ENCODE measurements at places on chromosomes 7 and 10.

DNA sequence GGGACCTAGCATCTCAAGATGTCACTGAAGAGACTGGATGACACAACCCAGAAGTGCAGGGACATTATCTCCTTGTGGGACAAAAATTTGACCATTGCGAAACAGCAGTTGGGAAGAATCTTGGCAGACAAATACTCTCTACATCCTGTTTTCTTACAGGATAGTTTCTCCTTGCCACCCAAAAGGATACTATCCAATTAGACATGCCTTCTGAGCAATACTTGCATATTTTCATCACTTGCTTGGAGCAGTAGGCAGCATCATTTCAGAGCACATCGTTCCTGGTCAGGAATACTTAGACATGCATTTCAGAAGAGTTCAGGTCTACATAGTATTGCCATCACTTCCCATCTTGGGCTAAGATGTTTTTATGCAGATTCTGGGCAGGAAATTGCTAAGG lies 56.8 kb downstream of the FAS start:
- no peak for DNase-seq
- no peaks in the 10 kb centered on the region for H3K4me1 ChIP-seq
- H3K27me3 ChIP-seq = peaks cover 1% of the 10 kb centered on the region
- no peaks in the 10 kb centered on the region for H3K36me3 ChIP-seq
- no peak overlapping the region for H3K27ac ChIP-seq
- H3K4me3 ChIP-seq = no peak overlapping the region

- peaks cover 57% of the 10 kb centered on the region for H3K36me3 ChIP-seq
- no peak overlapping the region for H3K4me3 ChIP-seq
- no peaks in the 10 kb centered on the region for H3K27me3 ChIP-seq
- H3K4me1 ChIP-seq = no peaks in the 10 kb centered on the region
- DNase-seq = no peak
Observed at GRCh38 chr7:112833082-112833481, 42.9 kb upstream of the TMEM168 start.

- DNase-seq = peak; percentile 80
- peak overlapping the region; percentile 92 for H3K27ac ChIP-seq
- peaks cover 73% of the 10 kb centered on the region for H3K36me3 ChIP-seq
- H3K4me3 ChIP-seq = peak overlapping the region; percentile 38
- peaks cover 54% of the 10 kb centered on the region for H3K4me1 ChIP-seq
- no peaks in the 10 kb centered on the region for H3K27me3 ChIP-seq
Observed at GRCh38 chr7:92621026-92621540, 30.9 kb upstream of the FAM133B start.

DNA sequence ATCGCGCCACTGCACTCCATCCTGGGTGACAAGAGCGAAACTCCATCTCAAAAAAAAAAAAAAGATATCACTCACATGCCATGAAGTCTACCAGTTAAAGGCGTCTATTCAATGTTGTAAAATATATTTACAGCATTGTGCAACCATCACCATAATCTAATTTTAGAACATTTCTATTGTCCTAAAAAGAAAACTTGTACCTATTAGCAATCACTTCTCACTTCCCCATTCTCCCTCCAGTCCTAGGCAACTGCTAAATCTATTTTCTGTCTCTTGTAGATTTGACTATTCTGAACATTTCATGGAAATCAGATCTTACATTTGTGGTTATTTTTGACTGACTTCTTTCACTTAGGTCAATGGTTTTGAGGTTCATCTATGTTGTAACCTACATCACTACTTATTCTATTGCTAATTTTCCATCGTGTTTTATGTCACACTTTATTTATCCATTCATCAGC lies 25.2 kb upstream of the OTUD1 start:
- no peak for DNase-seq
- H3K36me3 ChIP-seq = peaks cover 2% of the 10 kb centered on the region
- peak overlapping the region; percentile 34 for H3K4me3 ChIP-seq
- peaks cover 2% of the 10 kb centered on the region for H3K27me3 ChIP-seq

DNA sequence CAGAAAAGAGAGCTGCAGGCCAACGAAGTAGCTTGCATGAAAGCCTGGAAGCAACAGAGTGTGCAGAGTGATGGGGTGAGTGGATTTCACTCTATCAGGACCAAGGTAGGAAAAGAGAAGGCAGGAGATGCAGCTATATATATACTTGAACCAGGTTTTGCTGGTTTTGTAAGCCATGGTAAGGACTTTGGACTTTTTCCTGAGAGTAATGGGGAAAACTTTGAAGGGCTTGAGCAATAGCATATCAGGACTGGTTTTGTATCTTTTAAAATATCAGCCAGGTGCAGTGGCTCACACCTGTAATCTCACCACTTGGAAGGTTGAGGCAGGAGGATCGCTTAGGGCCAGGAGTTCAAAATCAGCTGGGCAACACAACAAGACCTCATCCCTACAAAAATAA lies 120.6 kb upstream of the NRP1 start:
- no peaks in the 10 kb centered on the region for H3K36me3 ChIP-seq
- H3K4me1 ChIP-seq = no peaks in the 10 kb centered on the region
- no peaks in the 10 kb centered on the region for H3K27me3 ChIP-seq

- H3K27ac ChIP-seq = no peak overlapping the region
- no peak for DNase-seq
- no peak overlapping the region for H3K4me3 ChIP-seq
- H3K36me3 ChIP-seq = no peaks in the 10 kb centered on the region
- no peaks in the 10 kb centered on the region for H3K4me1 ChIP-seq
- peaks cover 14% of the 10 kb centered on the region for H3K27me3 ChIP-seq
Observed at GRCh38 chr10:113463777-113464176, 89.1 kb upstream of the HABP2 start.

GRCh38 chr7:116403265-116403664 lies 96.3 kb upstream of the CAV2 start:
- no peaks in the 10 kb centered on the region for H3K4me1 ChIP-seq
- no peak overlapping the region for H3K4me3 ChIP-seq
- H3K27ac ChIP-seq = no peak overlapping the region
- no peaks in the 10 kb centered on the region for H3K36me3 ChIP-seq
- no peak for DNase-seq

- no peaks in the 10 kb centered on the region for H3K27me3 ChIP-seq
- no peaks in the 10 kb centered on the region for H3K4me1 ChIP-seq
- no peak overlapping the region for H3K27ac ChIP-seq
- H3K4me3 ChIP-seq = no peak overlapping the region
- H3K36me3 ChIP-seq = no peaks in the 10 kb centered on the region
Observed at GRCh38 chr7:135704698-135705097, 23.3 kb downstream of the SLC13A4 start.

DNA sequence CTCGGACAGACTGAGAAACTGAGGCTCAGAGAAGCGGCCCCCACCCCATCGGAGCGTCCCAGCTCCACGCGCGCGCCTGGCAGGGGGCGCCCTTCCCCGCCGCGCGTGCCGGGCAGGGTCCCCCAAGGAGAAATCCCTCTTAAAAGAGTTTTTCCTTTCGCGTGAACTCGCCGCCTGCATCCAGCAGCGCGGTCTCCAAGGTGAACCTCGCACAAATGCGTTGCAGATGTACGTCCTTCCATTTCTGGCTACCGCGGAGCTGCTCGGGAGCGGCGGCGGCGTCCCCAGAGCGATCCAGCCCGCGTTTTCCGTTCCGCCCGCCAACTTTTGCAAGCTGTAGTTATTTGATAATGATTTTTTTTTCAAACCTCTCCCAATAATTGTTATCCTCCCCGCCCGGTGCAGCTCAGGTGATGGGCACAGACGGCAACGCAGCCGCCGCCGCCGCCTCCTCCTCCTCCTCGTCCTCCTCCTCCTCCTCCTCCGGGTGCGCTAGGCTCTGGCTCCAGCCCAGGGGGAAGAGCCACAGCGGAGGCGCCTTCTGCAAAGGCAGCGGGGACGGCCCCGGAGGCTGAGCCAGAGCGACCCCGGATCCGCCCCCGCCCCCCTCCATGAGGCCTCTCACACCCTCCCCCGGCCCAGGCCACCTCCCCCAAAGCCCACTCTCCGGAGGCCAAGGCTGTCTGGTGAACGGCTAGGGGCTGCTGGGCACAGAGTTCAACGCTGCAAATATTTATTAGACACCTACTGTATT lies 74.0 kb upstream of the CUX1 start:
- no peaks in the 10 kb centered on the region for H3K36me3 ChIP-seq
- H3K4me1 ChIP-seq = peaks cover 37% of the 10 kb centered on the region
- peak; percentile 67 for DNase-seq
- peak overlapping the region; percentile 74 for H3K4me3 ChIP-seq

- DNase-seq = no peak
- H3K27me3 ChIP-seq = no peaks in the 10 kb centered on the region
- no peak overlapping the region for H3K27ac ChIP-seq
- no peaks in the 10 kb centered on the region for H3K4me1 ChIP-seq
- no peak overlapping the region for H3K4me3 ChIP-seq
Observed at GRCh38 chr7:122123746-122124145, 20.3 kb downstream of the AASS start.

DNA sequence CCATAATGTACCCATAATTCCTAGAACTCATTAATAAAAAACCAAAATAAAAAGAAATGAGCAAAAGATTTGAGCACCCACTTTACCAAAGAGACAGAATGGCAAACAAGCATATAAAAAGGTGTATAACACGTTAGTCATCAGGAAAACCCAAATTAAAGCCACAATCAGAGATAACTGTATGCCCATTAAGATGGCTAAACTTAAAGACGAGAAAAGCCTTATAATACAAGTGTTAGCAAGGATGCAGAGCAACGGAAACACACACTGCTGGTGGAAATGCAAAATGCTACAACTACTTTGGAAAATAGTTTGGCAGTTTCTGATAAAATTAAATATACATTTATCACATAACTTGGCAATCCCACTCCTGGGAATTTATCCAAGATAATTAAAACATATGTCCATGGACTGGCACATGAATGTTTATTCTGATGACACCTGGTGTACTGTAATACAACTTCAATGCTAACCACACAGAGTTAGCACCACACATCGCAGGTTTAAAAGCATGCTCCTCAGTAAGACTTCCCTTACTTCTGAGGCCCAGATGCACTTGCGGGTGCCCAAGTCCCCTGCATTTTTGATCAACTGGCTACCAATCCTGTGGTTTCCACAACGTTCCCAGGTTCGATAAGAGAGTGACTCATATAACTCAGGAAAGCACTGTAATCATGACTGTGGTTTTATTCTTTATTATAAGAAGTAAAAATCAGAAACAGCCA lies 158.6 kb downstream of the SNX13 start:
- DNase-seq = no peak
- no peak overlapping the region for H3K4me3 ChIP-seq
- H3K27ac ChIP-seq = no peak overlapping the region

GRCh38 chr7:159226011-159226702 lies 81.5 kb upstream of the VIPR2 start:
- H3K27me3 ChIP-seq = peaks cover 3% of the 10 kb centered on the region
- no peaks in the 10 kb centered on the region for H3K36me3 ChIP-seq
- no peak for DNase-seq
- no peak overlapping the region for H3K4me3 ChIP-seq
- H3K4me1 ChIP-seq = no peaks in the 10 kb centered on the region

GRCh38 chr10:20935301-20935700 lies 38.2 kb upstream of the NEBL start:
- no peak for DNase-seq
- H3K4me1 ChIP-seq = no peaks in the 10 kb centered on the region
- no peak overlapping the region for H3K27ac ChIP-seq
- no peaks in the 10 kb centered on the region for H3K36me3 ChIP-seq

GRCh38 chr7:3517344-3517743 lies 216.3 kb downstream of the SDK1 start:
- DNase-seq = no peak
- no peaks in the 10 kb centered on the region for H3K36me3 ChIP-seq
- no peak overlapping the region for H3K4me3 ChIP-seq
- no peak overlapping the region for H3K27ac ChIP-seq
- no peaks in the 10 kb centered on the region for H3K4me1 ChIP-seq

DNA sequence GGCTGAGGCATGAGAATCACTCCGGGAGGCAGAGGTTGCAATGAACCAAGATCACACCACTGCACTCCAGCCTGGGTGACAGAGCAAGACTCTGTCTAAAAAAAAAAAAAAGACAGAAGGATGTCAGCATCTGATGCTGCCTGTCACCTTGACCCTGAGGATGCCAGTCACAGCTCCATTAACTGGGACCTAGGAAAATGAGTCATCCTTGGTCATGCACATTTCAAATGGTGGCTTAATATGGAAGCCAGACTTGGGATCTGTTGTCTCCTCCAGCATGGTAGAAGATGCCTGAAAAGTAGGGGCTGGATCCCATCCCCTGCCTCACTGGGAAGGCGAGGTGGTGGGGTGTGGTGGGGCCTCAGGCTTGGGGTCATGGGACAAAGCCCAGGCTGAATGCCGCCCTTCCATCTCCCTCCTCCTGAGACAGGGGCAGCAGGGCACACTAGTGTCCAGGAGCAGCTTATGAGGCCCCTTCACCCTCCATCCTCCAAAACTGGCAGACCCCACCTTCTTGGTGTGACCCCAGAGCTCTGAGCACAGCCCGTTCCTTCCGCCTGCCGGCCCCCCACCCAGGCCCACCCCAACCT lies 1.3 kb downstream of the NOS3 start:
- H3K36me3 ChIP-seq = no peaks in the 10 kb centered on the region
- peaks cover 6% of the 10 kb centered on the region for H3K27me3 ChIP-seq
- no peak overlapping the region for H3K27ac ChIP-seq
- DNase-seq = no peak
- no peak overlapping the region for H3K4me3 ChIP-seq

DNA sequence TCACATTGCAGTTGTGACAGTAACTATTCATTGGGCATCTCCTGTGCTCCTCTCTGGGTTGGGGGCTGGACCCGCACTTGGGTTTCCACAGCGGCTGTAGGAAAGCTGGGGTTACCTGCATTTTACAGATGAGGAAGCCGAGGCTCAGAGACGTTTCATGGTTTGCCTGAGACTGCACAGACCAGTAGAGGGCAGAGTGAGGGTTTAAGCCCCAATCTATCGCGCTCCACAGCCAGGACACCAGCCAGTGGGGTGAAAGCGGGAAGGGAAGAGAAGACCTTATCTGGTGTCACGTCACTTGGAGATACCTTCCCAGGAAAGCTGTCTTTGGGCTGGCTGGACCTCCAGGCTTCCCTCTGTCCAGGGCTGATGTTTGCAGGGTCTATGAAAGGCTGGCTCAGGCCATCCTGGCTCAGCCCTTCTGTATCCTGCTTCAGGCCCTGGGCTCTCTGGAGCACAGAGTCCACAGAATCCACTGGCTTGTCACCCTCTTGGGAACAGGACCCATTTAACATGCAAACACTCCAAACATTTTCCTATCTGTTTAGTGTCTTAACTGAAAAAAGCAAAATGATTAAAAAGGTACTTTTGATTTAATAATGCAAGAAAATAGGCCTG lies 167.7 kb downstream of the EMX2 start:
- H3K27ac ChIP-seq = no peak overlapping the region
- DNase-seq = no peak
- no peak overlapping the region for H3K4me3 ChIP-seq
- no peaks in the 10 kb centered on the region for H3K4me1 ChIP-seq
- H3K36me3 ChIP-seq = no peaks in the 10 kb centered on the region
- peaks cover 12% of the 10 kb centered on the region for H3K27me3 ChIP-seq

DNA sequence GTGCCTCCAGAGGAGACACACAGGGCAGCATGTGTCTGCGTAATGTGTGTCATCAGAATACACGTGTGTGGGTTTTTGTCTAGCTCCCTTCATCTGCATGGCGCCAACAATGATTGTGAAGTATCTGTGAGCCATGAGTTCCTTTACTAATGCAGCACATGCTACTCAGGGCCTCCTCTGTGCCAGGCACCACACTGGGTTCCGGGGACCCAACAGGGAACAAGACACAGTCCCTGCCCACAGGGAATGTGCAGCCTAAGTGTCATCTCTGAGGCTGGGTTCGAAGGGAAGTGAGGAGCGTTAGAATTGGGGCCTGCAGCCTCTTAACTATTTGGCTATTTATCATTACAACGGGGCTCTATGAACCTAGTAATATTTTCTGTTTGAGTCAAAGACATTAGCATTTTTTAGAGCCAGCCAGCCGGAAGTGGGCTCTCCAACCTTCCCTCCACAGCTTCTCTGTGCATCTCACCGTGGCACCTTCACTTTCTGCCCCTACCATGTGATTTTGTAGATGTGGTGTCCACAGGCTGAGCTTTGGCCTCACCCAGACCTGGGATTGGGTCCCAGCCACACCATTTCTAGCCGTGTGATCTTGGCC lies 43.9 kb upstream of the SRGN start:
- peaks cover 55% of the 10 kb centered on the region for H3K4me1 ChIP-seq
- no peaks in the 10 kb centered on the region for H3K27me3 ChIP-seq
- peak overlapping the region; percentile 82 for H3K27ac ChIP-seq
